ENCODE measurements at places on chromosomes 13 and 19.

DNA sequence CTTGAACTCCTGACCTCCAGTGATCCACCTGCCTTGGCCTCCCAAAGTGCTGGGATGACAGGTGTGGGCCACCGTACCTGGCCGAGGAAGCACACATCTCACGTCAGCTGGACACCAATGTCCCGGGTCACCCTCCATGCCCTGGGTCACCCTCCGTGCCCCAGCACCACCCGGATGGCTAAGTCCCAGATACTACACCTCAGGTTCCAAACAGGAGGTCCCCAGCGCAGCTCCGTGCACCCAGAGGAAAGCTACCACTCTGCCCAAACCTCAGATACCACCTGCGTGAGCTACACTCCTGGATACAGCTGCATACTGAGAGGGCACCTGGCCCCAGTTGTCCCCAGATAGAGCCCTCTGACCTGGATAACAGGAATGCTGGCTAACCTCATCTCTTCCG lies 14.0 kb downstream of the LRRC4B start:
- DNase-seq = no peak

GRCh38 chr19:50046649-50047503 lies 21.1 kb downstream of the ZNF473 start:
- peak; percentile 55 for DNase-seq

DNA sequence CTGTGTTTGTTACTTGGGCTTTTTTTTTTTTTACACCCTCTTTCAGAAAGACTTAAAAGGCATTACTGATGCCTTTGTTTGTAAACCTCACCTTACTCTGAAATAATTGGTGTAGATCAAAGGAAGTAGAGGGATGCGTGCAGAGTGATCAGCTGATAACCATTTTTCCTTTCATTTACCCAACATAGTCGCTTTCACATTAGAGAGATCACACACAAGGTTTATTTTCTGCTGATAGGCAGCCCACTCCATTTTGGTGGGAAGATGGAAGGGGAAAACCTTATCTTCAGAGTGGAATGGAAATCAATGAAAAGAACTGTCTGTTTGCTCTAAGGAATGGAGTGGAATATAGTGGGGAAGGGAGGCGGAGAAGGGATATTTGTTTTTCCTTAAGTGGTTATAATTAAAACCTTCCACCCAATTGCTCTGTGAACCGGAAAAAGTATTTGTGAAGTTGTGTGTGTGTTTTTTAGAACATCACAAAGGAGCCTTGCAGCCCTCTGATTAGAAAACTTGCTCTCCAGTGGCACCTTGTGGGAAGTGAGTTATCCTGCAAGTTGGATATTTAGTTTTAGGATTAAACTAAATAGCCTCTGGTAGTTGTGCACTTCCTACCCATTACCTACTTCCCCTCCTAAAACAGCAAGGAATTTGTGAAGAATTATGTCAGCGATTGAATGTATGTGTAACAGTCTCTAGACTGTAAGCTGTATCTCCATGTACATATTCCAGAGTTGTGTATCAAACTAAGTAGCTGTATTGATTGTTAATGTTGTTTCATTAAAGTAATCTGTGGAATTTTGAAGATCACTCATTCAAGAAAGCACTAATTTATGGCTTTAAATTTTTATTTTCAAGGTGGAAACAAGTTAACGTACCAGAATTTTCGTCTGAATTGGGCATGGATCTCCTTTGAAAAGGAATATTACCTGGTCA lies 76.8 kb downstream of the FREM2 start:
- DNase-seq = no peak

GRCh38 chr13:41973247-41973741 lies 12.4 kb upstream of the VWA8 start:
- DNase-seq = no peak

DNA sequence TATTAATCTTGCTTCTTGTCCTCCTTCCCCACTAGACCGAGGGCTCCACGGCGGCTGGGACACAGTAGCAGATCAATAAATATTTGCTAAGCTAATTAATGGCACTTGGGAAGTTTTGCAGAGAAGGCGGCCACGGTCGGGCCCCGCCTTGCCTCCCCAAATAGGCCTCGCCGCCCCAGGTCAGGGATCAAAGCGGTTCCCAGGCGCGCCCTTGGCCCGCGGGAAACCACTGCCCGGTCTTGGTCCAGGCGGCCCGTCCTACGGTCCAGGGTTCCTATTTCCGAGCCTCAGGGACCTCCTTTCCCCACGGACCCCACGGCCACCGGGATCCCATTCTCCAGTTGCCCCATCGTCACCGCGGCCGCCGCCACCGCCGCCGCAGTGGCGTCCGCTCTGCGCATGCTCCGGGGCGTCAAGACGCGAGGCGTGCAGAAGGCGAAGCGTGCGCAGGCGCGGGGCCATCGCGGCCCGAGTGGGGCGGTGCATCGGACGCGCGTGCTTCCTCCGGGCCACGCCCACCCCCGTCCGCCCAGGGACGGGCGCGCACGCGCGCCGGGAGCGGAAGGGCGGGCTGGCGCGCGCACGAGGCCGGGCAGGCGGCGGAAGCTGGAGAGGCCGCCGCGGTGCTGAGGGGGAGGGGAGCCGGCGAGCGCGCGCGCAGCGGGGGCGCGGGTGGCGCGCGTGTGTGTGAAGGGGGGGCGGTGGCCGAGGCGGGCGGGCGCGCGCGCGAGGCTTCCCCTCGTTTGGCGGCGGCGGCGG lies at the start of gene SMARCA4:
SMARCA4 (plus strand) TSS at position 717 of the 759 bp plus-strand sequence. CDS start 23,122 bp downstream, outside the sequence.
- peak; percentile 97 for DNase-seq

DNA sequence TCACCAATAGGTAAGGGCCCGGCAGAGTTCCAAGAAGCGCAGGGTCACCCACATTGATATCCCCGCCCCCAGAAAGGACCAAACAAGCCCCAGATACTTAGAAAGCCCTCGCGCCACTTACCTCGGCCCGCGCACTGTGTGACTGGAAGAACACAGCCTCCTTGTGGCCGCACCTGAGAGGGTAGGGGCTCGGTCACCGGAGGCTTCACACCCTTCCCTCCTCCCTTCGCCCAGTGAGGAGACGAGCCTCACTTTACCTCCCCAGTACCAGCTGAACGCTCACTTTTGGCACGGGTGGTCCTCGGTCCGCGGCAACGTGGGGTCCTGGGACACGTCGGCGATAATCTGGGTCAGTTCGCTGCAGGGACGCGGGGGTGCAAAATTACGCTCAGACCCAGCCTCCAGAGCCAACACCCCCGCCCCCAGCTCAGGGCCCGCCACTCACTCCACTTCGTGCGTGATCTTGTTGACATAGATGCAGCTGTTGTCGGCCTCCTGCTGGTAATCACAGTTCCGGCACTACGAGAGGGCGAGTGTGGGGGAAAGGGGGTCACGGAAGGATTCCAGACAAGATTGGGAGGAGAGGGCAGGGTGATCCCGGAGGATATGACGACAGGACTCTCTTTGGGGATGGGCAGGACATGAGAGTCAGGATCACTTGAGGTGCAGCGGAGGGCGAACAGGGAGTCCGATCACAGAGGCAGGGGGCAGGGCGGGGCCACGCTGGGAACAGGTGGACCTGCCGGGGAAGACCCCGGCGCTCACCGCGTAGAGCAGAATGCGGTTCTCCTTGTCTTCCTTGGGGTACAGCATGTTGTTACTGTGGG lies 568 bp downstream of the POLR2I start:
- DNase-seq = no peak

GRCh38 chr13:113495494-113496210 lies 5.1 kb upstream of the DCUN1D2 start:
- DNase-seq = no peak

- DNase-seq = peak; percentile 81
These were observed at the start of gene GPR180 for GRCh38 chr13:94601446-94602431. TSS of gene GPR180 (plus strand) at chr13:94601857. CDS start at chr13:94601928, 71 bp downstream.

DNA sequence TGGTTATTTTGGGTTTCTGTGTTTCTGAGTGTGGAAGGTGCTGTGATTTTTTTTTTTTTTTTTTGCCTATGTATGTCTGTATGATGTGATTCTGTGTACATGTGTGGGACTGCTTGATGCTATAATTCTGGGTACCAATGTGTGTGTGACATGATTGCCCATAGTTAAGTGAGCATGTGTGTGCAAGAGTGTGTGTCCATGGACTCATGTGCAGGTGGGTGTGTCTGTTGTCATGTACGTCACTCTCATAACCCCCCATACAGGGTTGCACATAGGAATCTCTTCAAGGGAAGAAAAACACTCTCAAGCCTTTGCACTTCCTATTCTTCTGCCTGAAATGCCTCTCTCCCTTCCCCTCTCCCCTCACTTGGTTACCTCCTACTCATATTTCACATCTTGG lies 2.5 kb upstream of the PPP5C start:
- DNase-seq = no peak

- no peak for DNase-seq
These were observed 32.5 kb downstream of the MCF2L start for GRCh38 chr13:113001241-113002140.

- DNase-seq = no peak
These were observed 18.8 kb upstream of the GTF2F2 start for GRCh38 chr13:45101327-45102018.

- no peak for DNase-seq
These were observed 90.0 kb downstream of the WDFY2 start for GRCh38 chr13:51674276-51674675.

DNA sequence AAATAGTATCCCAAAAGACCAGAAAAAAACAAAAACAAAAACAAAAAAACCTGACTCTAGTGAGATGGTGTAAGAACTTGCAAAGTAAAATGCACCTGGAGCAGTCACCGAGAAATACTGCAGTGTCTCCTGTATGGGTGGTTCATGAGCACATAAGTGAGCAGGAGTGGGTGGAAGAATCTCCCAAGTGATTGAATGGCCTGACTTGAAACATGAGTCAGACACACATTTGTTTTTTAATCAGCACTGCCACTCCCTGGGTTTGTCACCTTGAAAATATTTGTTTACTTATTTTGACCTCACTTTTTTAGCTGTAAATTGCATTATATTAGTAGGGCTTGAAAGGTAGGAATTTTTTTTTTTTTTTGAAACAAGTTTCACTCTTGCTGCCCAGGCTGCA lies 2.0 kb downstream of the ZNF431 start:
- DNase-seq = no peak

DNA sequence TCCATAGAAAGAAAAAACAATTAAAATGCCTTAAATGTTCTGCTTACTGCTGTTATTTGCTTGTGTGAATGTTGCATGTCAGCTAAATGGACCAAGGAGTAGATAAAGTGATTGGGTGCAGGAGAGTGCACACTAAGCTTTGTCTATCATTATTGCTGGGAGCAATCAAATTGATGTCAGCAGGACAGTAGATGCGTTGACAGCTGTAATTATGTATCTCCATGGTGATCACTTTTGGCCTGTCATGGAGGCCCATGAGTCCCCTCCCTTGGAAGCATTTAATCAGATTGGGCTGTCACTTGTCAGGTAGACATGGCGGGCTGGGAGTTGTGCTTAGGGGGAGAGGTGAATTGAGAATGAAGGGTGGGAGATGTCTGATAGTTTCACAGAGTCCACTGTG lies 215.3 kb downstream of the PCCA start:
- no peak for DNase-seq

DNA sequence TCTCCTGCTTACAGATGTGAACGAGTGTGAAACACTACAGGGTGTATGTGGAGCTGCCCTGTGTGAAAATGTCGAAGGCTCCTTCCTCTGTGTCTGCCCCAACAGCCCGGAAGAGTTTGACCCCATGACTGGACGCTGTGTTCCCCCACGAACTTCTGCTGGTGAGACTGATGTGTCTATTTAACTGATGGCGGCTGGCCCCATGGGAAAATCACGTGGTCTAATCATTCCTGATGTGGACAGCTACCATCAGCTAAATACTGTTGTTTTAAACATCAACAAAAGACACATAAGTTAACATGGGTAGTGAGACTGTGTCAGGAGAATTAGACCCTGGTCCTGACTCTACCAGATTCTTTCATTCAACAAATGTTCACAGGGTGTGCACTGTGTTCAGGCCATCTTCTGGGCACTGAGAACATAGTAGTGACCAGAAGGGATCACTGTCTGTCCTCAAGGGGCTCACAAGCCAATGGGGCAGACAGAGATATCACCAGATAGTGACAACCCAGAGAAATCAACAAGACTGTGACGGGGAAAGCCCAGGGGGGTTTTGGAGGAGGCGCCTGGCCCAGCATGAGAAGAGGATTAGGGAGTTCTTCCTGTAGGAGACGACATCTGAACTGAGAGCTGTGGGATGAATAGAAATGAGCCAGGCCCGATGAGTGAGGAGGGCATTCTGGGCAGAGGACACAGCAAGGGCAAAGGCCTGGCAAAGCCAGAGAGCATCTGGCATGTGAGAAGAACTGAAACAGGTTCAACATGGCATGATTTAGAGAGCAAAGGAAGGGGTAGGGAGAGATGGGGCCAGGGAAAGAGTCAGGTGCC lies 18.4 kb downstream of the LTBP4 start:
- no peak for DNase-seq

DNA sequence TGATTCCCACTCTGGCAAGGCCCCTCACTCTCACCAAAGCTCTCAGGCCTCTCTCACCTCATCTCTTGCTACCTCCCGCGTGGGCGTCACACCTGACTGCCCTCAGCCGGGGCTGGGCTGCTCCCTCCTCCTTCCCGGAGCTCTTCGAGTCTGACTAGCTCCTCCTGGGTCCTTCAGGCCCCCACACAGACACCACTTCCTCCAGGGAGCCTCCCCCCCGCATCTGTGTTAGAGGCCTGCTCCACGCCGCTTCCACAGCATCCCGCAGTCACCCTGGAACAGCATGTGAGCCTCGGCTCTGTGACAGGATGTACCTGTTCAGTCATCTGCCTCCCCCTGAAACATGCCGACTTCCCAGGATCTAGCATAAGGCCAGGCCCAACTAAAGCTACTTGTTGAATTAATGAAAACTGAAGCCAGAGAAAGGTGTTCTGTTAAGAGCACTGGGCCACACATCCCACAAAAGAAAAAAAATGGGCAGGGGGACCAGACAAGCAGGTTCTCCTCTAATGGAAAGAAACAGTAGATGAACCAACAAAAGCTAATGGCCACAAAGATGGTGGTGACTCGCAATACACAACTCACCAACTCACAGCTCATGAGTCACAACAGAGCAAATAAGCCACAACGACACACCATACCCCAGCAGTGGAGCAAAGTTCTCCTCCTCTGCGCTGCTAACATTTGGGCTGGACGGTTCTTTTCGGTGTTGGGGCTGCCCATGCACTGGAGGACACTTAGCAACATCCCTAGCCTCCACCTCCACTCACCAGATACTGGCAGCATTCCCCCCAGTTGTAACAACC lies 3.0 kb downstream of the PPP6R1 start:
- DNase-seq = no peak

GRCh38 chr13:26606631-26607030 lies 49.1 kb downstream of the WASF3 start:
- no peak for DNase-seq

- DNase-seq = no peak
These were observed 63.4 kb downstream of the CELF5 start for GRCh38 chr19:3287814-3288213.

DNA sequence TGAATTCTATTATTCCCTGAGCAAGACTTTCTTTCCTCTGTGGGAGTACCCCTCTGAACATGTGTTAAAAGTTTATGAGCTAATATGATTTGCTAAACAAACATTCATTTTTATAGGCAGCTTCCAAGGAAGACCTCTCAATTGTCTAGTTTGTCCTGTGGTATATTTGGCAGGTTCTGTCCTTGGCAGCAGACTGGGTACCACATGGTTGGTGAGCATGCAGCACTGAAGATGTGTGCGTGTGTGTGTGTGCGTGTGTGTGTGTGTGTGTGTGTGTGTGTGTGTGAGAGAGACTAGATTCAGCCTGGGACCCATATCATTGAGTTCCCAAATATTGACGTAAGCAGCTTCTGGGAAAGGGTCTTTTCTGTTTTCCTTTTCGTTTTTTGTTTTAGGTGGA lies 24.0 kb downstream of the FGF9 start:
- no peak for DNase-seq

- no peak for DNase-seq
These were observed 4.1 kb downstream of the IL27RA start for GRCh38 chr19:14035706-14036105.

- no peak for DNase-seq
These were observed 8.5 kb upstream of the DOCK9 start for GRCh38 chr13:98986226-98986846.

- no peak for DNase-seq
These were observed 238.0 kb downstream of the NBEA start for GRCh38 chr13:35179920-35180663.

Measured in effector memory CD8-positive, alpha-beta T cell (primary cell).